Thymus (tissue), 14 donors: ENCODE measurements at places on chromosomes 4 and X. TPM values are rescaled to one million over a fixed set of nuclear protein-coding genes. Genes with fewer than 3 reads are reported as not detected.

FHIP1A gene
- 3.6 TPM for total RNA-seq

GLOD5 gene
- not detected for total RNA-seq

GPR173 gene
- 0.61 TPM for total RNA-seq

H2BW2 gene
- total RNA-seq = not detected

ZAR1 gene
- total RNA-seq = not detected

ADH7 gene
- total RNA-seq = not detected

DNA sequence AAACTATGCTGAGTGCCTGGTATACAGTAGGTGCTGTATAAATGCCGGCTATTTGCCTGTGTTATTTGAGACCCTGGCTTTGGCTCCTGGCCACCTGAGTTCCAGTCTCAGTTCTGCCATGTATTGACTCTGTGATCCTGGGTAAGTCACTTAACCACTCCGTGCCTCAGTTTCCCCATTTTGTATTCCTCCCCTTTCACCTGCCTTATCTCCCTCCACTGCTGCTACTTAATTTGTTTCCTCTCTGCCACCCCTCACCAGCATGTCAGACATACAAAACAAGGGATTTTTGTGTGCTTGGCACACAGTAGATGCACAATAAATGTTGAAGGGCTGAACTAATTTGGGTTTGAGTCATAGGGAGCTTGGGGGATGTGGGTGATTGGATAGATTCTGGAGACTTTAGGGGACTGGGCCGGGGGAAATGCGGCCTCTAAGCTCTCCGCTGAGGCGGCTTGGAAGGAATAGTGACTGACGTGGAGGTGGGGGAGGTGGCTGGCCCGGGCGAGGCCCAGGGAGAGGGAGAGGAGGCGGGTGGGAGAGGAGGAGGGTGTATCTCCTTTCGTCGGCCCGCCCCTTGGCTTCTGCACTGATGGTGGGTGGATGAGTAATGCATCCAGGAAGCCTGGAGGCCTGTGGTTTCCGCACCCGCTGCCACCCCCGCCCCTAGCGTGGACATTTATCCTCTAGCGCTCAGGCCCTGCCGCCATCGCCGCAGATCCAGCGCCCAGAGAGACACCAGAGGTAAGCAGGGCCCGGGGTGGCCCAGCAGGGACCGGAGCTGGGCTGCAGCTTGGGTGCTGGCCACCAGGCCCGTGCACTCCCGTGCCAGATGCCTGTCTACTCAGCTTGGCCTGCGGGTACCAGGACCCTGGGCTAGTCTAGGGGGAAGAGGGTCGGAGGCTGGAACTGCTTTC lies at the start of gene TIMP1:
TIMP1 (plus strand) TSS at position 706 of the 917 bp plus-strand sequence. CDS start 980 bp downstream, outside the sequence.
- H3K27me3 ChIP-seq = no peaks in the 10 kb centered on the region
- peak within 1 kb of the TSS; percentile 35 for H3K4me3 ChIP-seq
- H3K4me1 ChIP-seq = peaks cover 11% of the 10 kb centered on the region
- peak within 1 kb of the TSS; percentile 64 for H3K27ac ChIP-seq

DNA sequence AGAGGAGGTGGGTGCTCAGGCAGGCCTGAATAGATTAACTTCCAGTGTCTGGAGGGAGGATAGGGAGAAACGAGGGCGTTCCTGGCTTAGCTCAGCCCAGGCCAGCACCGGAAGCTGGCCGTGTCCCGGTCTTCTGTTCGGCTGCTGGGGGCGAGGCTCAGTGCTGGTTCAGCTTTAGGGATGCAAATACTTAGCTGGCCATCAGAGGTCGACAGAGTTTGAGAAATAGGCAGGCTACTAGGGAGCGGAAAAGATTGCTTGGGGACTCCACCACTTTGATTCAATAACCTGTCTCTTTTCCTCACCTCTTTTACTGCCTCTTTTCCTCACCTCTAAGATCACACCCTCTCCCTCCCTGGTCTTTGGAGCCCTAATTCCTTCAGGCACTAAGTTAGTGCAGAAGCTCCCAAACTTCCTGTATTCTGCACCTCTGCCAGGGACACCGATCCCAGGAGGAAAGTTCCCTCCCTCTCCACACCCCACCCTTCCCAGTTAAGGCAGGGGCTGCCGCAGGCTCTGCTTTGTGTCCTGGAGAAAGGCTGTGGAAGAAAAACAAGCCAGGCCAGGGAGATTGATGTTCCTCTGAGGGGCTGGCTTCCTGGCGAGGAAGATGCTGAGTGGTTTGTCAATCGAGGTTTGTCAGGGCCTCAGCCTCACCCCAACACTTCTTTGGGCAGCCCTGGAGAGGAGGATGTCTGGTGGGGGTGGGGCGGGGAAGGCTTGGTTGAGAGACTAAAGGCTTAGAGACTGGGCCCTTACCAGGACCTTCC lies 6.0 kb upstream of the EFNB1 start:
- H3K27ac ChIP-seq = no peak overlapping the region
- no peak overlapping the region for H3K4me3 ChIP-seq

DNA sequence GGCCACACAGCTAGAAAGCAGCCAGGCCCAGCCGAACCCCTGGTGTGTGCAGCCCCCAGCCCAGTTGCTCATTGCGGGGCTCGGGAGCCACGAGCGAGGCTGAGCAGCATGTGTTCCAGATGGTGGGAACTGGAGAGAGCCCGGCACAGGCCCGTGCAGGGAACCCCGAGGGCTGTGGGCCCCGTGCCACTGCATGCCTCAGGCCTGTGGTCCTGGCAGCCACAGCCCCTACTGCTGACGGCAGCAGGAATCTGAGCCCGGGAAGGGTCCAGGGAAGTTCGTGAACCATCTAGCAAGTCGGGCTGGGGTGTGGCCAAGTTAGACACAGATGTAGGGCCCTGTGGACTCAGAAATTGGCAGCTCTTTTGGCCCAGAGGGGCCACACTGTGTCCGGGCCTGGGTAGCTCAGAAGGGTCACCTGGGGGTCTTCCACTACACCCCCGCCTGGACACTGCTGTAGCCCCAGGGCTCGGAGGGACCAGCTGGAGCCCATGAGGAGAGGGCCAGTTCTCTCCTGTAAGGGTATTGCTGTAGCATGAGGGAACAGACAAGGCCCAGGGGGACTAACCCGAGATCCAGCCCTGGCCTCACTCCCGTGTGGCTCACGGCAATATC lies 12.1 kb downstream of the HTRA3 start:
- no peaks in the 10 kb centered on the region for H3K36me3 ChIP-seq
- H3K4me3 ChIP-seq = no peak overlapping the region
- no peak overlapping the region for H3K27ac ChIP-seq
- DNase-seq = no peak

- H3K27ac ChIP-seq = no peak overlapping the region
- H3K4me3 ChIP-seq = no peak overlapping the region
- no peak for DNase-seq
- H3K4me1 ChIP-seq = no peaks in the 10 kb centered on the region
- no peaks in the 10 kb centered on the region for H3K36me3 ChIP-seq
Observed at GRCh38 chrX:132818638-132819037, 139.8 kb downstream of the HS6ST2 start.

DNA sequence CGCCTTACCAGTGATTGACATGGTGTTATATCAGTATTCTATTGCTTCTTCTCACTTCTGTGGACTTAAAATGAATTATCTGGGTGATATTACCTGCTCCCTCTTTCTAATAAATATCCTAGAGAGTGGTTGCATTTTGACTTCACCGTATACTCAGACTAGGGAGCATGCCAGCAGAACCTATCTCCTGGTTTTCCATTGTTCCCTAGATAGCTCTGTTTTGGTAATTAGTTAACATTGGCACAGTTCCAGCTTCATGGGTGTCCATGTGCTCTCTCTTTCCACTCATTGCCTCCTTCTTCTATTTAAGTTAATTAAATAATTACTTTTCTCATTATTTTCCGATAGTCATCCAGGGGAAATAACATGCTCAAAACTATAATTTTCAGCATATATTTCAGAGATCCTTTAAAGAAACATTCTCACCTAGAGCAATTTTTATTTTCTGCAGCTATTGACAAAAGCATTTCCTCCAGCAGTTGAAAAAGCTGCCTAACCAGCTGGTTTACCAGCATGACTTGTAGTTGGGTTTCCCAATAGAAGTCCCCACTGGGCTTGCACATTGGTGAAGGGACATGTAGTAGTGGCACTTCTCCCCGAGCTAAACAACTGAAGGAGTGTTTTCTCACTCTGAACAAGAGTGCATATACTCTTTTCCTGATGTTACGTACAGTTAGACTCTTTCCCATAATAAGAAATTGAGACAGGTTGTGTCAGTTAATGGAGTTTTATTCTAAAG lies 27.9 kb upstream of the PAPSS1 start:
- no peaks in the 10 kb centered on the region for H3K4me1 ChIP-seq
- H3K36me3 ChIP-seq = no peaks in the 10 kb centered on the region
- DNase-seq = no peak
- no peak overlapping the region for H3K4me3 ChIP-seq
- no peak overlapping the region for H3K27ac ChIP-seq
- H3K27me3 ChIP-seq = no peaks in the 10 kb centered on the region

DNA sequence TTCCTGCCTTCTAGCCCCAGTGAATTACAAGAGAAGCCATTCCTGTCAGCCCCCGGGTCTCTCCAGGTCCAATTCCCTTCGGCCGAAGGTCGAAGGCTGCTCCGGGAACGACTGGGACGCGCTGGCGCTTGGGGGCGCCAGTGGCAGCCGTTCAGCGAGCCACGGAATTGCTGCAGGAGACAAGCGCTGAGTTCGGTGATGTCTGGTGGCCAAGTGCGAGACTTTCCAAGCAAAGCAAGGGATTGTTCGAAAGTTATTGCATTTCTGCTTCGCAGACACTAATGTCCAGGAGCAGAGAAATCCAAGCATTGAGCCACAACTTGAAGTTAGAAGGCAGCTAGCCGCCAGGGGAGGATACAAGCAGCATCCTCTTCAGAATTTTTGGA lies 1.1 kb upstream of the DKK2 start:
- no peak overlapping the region for H3K4me3 ChIP-seq
- peaks cover 32% of the 10 kb centered on the region for H3K4me1 ChIP-seq
- H3K27ac ChIP-seq = no peak overlapping the region
- peaks cover 55% of the 10 kb centered on the region for H3K27me3 ChIP-seq
- no peaks in the 10 kb centered on the region for H3K36me3 ChIP-seq

GRCh38 chrX:733961-734360 lies 103.4 kb downstream of the SHOX start:
- no peak overlapping the region for H3K27ac ChIP-seq
- H3K27me3 ChIP-seq = no peaks in the 10 kb centered on the region
- no peak overlapping the region for H3K4me3 ChIP-seq
- no peaks in the 10 kb centered on the region for H3K36me3 ChIP-seq
- H3K4me1 ChIP-seq = no peaks in the 10 kb centered on the region

GRCh38 chr4:54233697-54234496 lies 4.8 kb downstream of the PDGFRA start:
- DNase-seq = peak; percentile 73
- H3K36me3 ChIP-seq = no peaks in the 10 kb centered on the region
- H3K27me3 ChIP-seq = peaks cover 59% of the 10 kb centered on the region

GRCh38 chr4:138612428-138612827 lies 370.3 kb upstream of the SLC7A11 start:
- no peaks in the 10 kb centered on the region for H3K36me3 ChIP-seq
- H3K4me1 ChIP-seq = no peaks in the 10 kb centered on the region
- DNase-seq = no peak
- no peak overlapping the region for H3K27ac ChIP-seq
- H3K27me3 ChIP-seq = no peaks in the 10 kb centered on the region

DNA sequence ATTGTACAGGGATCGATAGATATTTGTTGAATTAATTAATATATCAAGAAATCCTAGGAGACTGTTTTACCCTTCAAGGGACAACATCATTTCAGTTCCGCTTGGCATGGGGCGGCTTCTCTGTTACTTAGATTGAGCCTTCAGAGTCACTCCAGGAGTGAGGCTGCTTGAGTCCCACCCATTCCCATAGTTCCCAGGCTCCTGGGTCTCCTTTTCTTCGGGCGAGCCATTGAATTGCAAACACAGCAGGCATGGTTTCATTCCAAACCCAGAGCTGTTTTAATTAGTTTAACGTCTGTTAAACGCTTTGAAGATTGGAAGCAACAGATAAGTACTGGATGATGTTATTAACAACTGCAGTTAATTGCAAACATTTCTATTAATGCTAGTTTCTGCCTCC lies 571 bp upstream of the EDA start:
- no peak overlapping the region for H3K4me3 ChIP-seq
- DNase-seq = no peak
- H3K27me3 ChIP-seq = peaks cover 22% of the 10 kb centered on the region
- no peaks in the 10 kb centered on the region for H3K4me1 ChIP-seq

- no peaks in the 10 kb centered on the region for H3K36me3 ChIP-seq
- no peaks in the 10 kb centered on the region for H3K27me3 ChIP-seq
- H3K4me1 ChIP-seq = no peaks in the 10 kb centered on the region
- no peak for DNase-seq
- H3K27ac ChIP-seq = no peak overlapping the region
- no peak overlapping the region for H3K4me3 ChIP-seq
Observed at GRCh38 chrX:23048806-23049573, 49.2 kb downstream of the DDX53 start.

GRCh38 chr4:27001398-27002164 lies 140.9 kb downstream of the STIM2 start:
- H3K4me3 ChIP-seq = no peak overlapping the region
- H3K4me1 ChIP-seq = no peaks in the 10 kb centered on the region
- H3K27ac ChIP-seq = no peak overlapping the region
- no peaks in the 10 kb centered on the region for H3K27me3 ChIP-seq
- H3K36me3 ChIP-seq = no peaks in the 10 kb centered on the region

DNA sequence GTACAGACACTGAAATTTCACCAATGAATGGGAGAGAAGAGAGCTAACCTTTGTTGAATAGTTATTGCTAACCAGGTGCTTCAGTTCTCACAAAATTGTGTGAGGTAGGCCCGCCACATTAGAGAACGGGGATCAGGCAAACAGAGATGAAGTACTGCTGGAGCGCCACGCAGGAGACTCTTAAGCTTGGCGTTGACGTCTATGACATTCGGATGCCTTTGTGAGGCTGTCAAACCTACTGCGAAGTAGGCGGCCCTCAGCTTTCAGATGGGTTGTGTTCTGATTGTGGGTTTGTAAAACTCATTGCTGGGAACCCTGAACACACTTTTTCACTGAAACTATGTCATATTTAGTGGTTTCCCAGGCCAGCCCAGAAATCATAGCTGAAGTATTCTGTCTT lies 173.6 kb downstream of the CBR4 start:
- DNase-seq = no peak
- no peak overlapping the region for H3K27ac ChIP-seq
- H3K36me3 ChIP-seq = no peaks in the 10 kb centered on the region
- peaks cover 21% of the 10 kb centered on the region for H3K27me3 ChIP-seq

DNA sequence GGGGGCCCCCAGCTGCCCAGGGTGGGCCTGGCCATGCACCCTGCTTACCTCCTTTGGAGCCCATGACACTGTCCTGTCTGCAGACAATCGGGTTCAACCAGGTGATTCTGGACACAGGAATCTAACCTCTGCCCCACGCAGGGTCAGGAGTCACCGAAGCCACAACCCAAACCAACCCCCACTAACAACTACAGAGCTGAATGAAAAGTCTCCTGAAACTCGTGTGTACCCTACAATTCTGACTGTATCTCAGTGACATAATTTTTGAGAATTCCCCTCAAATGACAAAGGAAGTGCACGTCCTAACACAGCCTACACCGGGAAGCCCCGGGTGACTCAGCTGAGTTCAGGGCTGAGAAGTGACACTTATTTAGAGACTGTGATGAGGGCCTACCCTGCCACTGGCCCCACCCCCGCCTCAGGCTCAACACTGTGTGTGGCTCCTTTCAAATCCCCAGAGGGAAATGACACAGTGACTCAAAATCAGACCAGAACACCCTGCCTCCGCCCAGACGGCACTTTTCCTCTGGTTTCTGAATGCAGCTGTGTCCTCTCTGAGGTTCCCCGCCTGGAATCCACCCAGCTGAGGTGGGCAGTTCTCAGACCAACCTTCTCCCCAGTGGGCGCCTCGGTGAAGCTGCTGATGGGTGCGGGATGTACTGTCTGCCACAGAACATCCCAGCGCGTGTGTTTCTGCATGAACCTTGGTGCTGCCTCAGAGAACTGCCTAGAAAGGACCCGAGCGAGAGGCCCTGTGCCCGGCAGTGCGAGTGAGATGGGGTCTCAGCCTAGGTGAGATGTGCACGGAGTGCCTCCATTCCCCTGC lies 9.9 kb downstream of the TNIP2 start:
- H3K4me3 ChIP-seq = no peak overlapping the region
- peak; percentile 53 for DNase-seq
- H3K27ac ChIP-seq = peak overlapping the region; percentile 57
- peaks cover 35% of the 10 kb centered on the region for H3K4me1 ChIP-seq
- no peaks in the 10 kb centered on the region for H3K27me3 ChIP-seq
